ENCODE measurements at places on chromosomes 6 and 20. TPM values are rescaled to one million over a fixed set of nuclear protein-coding genes. Genes with fewer than 3 reads are reported as not detected.

DNA sequence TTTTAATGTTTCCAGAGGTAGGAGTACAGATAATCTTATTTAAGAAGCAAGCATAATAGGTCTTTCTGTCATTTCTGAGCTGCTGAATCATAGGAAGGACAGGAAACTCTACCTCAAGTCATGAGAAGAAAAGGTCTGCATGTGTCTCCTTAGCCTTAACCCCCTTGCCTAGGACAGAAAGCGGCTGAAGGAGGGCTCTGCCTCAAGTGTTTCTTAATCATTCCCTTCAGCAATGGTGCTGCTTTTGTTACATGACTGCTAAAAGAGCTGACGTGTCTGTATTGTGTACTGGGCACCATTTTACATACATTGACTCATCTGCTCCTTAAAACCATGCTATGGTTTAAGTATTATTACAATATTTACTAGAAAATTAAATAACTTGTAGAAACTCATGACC lies 564.0 kb upstream of the AGPAT4 start:
- no peak for DNase-seq

DNA sequence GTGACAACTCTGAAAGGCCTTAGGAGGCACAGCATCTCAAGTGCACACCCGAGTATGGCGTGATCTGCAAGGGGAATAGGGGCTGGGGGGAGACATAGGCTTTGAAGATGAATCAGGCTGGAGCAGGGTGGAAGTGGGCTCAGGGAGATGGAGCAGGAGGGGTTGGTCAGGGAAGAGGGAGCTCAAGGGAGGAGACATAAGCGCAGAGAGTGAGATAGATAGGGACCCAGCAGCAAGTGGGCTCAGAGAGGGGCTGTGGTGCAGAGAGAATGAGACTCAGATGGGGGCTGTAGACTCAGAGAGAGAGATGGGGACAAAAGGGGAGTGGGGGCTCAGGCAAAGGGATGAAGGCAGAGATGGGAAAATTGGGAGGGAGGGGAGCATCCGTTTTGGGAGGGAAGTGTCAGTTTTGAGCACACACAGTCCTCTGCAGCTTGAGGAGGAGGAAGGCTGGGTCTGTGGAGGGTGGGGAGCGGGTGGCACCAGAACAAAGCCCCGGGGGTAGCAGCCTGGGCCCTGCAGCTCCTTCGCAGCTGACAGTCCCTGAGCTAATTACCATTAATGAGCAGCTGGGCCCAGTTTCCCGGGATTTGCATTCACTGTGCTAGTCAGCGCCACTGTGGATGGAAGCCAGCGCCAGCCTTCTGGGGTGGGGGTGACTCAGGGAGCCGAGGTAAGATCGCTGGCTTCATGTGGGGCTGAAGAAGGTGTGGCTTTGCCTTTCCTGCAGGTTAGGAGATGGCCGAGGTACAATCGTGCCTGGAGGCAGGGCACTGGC lies 18.7 kb downstream of the SRXN1 start:
- DNase-seq, result no peak

GRCh38 chr6:44036196-44036595 lies 91.1 kb downstream of the MRPL14 start:
- no peak for DNase-seq

GRCh38 chr6:82680192-82680591 lies 316.6 kb downstream of the TPBG start:
- no peak for DNase-seq

ASIP gene
- 0.63 TPM for polyA plus RNA-seq

All from forelimb muscle (tissue), 1 donor.